CD4-positive, alpha-beta memory T cell (primary cell): ENCODE measurements at places on chromosomes 13 and 19. TPM values are rescaled to one million over a fixed set of nuclear protein-coding genes. Genes with fewer than 3 reads are reported as not detected.

GRCh38 chr13:51599444-51600176 lies 15.3 kb downstream of the WDFY2 start:
- DNase-seq, result no peak

- DNase-seq, result no peak
Measured at GRCh38 chr19:17860993-17861360, 1.3 kb downstream of the RPL18A start.

GRCh38 chr19:35060160-35060855 lies 18.8 kb downstream of the HPN start:
- no peak for DNase-seq

GRCh38 chr19:416416-416815 lies 7.5 kb upstream of the C2CD4C start:
- DNase-seq, result no peak

DNA sequence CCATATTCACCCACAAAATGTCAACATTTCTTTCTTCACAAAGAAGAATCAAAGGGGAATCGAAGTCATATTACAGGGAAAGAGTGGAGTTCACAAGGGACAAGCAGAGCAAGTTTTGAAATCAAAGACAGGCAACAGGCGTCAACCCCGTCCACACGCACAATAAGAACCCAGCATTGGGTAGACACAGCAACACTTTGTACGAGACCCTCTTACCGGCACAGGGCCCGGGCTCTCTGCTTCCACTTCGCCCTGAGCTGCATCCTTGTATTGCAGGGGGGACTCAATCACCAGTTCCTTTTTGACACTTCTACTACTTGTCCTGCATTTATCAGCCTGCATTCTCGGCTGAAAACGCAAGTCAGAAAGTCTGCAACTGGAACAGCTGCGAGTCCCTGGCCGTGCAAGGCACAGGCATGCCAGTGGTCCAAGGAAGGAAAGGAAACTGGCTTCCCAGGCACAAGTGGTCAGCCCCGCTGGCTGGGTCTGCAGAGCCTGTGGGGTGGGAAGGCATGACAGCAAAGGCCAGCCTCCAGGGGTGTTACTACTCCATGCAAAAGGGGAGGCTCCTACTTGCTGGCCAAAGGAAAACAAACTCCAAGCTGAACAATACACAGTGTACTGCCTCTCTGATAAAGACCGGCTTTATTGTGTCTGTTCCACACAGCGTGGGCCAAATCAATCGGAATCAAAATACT lies at the start of gene DOCK9:
Gene DOCK9, minus strand, starts transcription at position 497 of the 698 bp plus-strand sequence. Its CDS starts 155 bp downstream, at position 342.
- no peak for DNase-seq

Gene FCGBP
- total RNA-seq, result 79.4 TPM

Gene PABPC3
- 1.2 TPM for total RNA-seq
